A549 (cell line): ENCODE measurements at places on chromosomes 4 and X.
A peak's percentile ranks its signal among the peaks of the same experiment; 100 is the strongest.

DNA sequence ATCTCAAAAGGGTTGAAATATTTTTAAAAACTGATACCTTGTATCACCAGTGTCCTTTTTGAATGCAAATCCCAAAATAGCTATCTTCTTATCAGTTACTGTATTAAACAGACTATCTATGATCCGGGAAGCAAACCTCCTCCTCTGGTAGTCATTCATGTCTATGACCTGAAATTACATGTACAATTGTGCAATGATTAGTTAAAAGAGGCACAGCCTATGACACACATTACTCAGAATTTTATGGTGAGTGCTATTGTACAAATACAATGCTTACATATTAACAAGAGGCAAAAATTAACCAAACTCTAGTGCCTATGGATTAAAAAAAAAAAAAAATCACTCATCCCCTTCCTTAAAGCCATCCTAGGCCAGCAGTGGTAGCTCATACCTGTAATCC, 21.7 kb downstream of the UGDH start:
- no peak for DNase-seq

GRCh38 chrX:154429711-154430110, 1.2 kb downstream of the ATP6AP1 start:
- DNase-seq, result no peak

GRCh38 chr4:55973650-55974049, 24.9 kb downstream of the CEP135 start:
- no peak for DNase-seq

- DNase-seq, result no peak
Measured at GRCh38 chr4:107472265-107472948, 247.6 kb downstream of the PAPSS1 start.

DNA sequence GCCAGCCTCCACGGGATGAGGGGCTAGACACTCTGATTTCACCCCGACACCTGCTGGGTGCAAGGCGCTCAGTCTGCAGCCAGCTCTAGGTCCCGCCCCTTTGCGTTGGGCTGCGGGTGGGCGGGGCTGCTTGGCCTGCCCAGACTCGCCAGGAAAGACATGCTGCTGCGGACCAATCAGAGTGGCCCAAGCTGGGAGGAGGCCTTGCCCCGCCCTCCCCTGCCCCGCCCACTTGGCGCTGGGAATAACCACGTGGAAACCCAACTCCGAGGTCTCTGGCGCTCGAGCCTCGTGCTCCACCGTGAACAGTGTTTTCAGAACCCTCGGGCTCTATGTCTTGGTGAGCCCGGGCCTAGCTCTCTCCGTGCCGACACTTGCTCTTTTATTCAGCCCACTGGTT, 5.3 kb upstream of the VMA21 start:
- no peak for DNase-seq

- peak; percentile 56 for DNase-seq
Measured at GRCh38 chrX:1244164-1245076, 24.2 kb upstream of the CSF2RA start.

DNA sequence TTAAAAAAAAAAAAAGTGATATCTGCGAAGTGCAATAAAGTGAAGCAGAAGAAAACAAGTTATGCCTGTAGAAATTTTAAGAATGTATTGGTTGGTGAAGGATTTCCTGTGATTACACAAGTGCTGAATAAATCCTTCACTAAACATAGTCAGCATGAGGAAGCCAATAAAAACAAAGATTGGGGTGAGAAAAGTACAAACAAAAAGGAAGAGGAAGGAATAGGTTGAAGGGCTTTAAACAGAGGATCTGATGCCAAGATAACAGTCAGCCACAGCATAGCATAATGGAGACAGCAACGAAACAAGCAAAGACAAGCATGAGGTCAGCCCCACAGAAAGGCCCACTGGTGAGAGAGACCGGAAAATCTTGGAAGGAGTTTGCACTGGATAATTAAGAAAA, 372.2 kb downstream of the ADAM29 start:
- no peak for DNase-seq

GRCh38 chr4:72418458-72418857, 150.6 kb downstream of the ADAMTS3 start:
- no peak for DNase-seq

- DNase-seq, result no peak
Measured at GRCh38 chrX:8848911-8849310, 47.7 kb upstream of the FAM9A start.

DNA sequence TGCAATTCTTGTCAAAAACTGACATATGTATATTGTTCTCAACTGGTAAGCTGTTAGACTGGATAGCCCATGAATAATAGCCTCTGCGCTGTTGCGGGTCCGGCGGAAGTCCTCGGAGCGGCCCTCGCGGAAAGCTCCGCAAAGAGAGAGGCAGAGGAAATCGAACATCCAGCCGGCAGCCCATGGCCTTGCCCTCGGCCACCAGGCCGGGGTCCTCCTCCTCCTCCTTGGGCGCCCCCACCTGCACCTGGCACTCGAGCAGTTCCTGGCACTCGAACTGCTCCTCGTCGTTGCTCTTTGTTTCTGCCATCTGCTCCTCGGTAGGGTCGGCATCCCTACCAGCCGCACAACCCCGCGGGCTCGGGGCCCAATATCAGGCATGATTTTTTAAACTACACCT, 1176.3 kb downstream of the PCDH18 start:
- no peak for DNase-seq

DNA sequence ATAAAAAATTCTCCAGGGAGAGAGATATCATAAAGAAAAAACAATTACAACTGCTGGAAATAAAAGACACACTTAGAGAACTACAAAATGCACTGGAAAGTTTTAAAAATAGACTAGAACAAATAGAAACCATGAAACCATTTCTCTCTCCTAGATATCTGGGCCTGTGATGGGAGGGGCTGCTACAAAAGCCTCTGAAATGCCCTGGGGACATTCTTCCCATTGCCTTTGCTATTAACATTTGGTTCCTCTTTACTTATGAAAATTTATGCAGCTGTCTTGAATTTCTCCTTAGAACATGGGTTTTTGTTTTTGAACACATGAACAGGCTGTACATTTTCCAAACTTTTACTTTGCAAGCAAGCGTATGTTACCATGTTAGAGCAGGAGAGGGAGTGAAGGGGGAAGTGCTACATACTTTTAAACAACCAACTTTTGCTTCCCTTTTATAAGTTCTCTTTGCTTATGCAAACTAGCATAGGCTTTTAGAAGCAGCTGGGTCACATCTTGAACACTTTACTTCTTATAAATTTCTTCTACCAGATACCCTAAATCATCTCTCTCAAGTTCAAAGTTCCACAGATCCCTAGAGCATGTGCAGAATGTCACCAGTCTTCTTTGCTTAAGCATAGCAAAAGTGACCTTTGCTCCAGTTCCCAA, 47.9 kb upstream of the PACRGL start:
- no peak for DNase-seq

DNA sequence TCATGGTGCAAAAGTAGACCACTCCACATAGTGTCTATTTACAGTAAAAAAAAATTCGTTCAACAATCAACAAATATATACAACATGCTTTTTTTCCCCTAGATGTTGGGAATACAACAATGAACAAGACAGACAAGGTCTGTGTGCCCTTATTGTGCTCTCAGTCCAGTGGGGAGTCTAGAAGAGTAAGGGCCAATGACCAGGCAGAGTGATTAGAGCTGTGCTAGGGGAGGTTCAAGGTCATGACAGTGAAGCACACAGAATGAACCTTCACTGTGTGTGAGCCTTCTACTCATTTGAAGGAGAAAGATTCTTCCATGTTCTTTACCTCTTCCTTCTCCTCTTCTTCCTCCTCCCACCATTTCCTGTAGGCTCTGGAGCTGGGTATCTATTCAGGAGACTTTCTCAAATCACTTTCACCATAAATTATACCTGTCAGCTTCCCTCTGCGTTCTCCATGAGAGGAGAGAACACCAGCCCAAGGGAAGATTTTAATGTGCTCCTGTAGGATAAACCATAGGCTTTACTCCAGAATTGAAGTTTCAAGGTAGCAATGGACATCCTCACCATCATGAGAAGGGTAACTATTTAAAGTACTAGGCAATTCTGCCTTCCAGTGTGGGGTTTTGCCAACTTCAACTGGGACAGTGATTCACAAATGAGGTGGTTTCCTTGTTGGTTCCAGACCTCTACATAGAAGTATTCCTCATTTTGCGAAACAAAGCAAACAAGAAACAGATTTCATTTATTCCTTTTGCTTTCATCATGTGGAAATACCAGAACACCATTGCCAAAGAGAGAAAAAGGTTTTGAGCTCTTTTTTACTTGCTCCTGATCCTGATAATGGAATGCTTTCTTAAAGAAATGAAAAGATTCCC, 246.9 kb upstream of the GPC4 start:
- no peak for DNase-seq

DNA sequence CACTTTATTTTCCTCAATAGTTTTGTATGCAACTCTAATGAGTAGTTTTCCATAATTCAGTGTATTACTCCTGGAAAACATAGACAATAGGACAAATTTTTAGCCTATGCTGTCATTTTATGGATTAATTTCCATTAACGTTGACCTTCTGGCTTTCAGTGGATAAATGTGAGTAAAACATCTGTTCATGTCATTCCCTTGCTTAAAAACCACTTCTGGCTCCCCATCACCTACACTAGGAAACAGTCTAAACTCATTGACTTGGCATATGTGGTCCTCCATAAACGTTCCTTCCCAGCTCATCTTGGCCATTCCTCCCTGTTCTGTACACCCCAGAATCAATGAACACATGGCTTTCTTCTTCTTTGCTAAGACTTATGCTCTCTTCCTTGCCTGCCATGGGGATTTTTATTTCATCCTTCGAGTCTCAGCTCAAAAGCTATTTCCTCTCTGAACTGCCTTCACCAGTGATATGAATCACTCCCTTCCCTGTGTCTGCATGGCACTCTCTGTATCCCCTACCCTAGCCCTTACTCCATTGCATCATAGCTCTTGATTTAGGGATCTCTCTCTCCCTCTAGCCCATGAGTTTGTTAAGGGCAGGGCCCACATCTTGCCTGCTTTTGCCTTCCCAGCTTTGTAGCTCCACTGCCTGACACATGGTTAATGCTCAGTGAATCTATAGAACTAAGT, 34.8 kb downstream of the DOCK11 start:
- DNase-seq, result no peak

- DNase-seq, result no peak
Measured at GRCh38 chr4:81290813-81291212, 75.8 kb upstream of the PRKG2 start.

DNA sequence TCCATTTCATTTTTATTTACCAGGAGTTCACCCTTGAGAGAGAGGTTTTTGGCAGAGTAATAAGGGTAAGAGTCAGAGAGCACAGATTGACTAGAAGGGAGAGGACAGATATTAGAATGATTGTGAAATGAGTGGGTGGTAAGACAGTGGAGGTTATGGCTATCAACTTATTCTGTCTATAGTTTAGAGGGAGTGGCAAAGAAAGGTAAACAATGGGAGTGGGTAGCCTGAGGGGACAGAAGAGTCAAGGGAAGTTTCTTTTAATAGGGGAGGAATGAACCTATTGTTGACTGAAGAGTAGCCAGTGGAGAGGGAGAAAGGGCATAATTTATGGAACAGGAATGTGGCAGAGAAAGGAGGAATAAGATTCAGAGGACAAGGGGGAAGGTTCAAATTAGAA, 186.5 kb upstream of the NRK start:
- DNase-seq, result no peak
